ENCODE measurements at places on chromosomes 16 and 17.

DNA sequence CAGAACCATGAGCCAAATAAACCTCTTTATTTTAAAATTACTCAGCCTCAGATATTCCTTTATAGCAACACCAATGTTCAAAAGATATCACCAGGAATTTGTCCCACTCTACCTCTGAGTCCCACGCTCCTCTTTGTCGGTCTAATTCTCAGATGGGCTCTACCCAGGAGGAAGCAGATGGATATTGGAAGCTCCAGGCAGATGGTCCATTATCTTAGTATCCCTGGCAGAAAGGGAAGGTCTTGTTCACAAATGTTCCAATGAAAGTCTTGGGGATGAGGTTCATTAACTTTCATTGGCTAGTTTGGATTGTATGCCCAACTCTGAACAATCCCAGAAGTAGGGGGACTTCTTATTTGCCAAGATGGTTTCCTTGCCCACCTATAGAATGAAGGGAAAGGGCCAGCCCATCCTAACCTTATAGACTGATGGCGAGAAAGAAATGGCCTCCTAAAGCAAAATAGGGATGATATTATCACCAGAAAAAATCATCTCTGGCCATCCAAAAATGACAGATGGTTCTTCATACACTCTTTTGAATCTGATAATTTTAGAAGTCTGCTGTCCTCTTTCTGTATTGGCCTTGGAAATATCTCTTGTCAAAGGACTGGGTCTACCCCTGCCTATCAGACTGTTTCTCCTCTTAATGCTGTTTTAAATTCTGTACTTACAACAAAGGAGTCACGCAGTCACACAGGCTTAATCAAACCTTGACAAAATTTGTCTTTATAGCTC lies 21.3 kb upstream of the ELAC2 start:
- DNase-seq, result no peak

DNA sequence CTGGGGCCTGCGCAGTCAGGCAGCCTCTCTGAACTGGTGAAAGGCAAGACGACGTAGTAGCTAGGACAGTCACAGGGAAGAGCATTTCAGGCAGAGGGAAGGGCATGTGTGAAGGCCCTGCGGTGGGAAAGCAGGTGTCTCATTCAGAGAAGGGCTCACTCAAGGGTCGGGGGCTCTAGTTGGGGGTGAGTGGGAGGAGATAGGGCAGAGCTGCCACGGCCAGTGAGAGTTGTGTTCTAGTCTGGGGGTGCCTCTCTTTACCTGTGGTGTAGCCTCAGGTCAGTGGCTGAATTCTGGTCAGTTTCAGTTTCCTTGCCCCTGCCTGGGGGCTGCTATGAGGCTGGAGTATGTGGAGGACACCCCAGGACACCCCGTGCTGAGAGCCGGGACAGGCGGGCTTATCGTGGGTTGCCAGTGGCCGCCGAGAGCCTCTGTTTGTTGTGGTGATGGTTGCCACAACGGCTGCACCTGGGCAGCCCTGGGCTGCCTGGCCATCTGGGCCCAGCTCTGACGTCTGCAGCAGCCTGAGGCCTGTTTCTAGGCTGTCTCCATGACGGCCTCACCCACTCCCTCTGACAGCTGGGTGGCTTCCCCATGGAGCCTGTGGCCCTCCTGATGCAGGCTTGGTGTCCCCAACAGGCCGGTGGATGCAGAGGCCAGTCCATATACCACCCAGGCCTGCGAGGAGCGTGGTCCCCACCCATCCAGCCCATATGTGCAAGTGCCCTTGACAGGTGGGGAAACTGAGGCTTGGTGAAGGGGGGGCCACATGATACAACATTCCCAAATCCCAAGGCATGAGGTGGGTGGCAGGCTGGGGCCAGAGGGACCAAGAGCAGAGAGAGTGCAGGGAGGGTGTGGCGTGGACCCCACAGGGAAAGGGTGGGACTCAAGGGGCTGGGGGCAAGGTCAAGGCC lies 10.8 kb downstream of the MAP2K3 start:
- DNase-seq, result no peak

- peak; percentile 74 for DNase-seq
Measured at GRCh38 chr16:57377080-57377841, 5.0 kb downstream of the CX3CL1 start.

DNA sequence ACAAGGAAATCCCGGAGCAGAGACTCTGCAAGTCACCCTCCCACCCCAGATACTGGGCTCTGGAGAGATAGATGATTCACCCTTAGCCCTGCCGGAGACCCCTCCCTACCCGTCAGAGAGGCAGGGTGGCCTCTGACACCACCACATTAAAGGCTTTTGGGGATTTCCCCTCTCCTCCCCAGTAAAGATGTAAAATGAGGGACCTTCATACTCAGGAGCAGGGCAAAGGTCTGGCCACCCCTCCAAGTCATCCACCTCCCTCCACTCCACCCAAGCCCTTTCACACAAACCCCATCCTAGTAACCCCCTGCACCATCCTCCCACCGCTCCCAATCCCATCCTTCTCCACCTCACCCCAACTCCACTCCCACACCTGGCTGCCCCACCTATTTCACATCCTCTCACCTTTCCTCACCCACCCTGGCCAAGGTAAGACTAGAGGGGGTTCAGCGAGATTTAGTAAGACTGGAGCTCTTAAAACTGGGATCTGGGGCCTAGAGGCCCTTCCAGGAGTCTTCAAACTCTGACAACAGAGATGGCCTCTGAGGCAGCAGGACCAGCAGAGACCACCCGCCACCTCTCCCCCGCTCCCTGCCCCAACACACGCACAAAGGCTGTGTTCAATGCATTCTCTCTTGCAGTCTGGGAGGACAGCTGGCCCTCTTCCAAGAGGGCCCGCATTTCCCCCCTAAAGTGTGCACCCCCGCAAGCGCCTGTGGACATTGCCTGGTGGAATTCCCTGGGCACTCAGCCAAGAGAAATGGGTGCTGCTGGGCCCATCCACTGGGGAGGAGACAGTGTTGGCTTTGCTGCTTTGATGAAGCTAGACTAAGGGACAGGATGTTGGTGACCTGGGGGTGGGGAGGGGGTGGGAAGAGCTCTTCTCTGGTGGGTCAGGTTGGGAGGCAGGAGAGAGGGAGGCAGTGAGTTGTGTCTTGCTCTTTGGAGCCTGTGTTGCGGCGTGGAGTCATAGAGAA lies 1.1 kb downstream of the ABAT start:
- DNase-seq, result peak; percentile 55

DNA sequence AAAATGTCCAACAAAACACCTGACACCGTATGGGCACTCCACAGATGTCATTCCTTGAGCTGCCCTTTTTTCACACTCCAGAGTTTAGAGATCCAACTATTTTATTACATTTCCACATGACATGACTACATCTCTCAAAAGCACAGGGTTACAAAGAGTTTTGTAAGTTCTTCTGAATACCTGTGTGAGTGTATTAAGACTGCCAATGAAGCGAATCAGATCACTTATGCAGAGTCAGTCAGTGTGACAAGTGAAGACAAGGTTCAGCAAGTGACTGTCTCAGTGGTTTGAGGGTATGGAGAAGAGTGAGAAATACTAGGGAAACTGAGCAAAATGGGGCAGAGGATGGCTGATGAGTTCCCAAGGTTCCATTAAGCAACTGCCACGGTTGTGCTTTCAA lies 8.4 kb downstream of the SDR42E1 start:
- no peak for DNase-seq

DNA sequence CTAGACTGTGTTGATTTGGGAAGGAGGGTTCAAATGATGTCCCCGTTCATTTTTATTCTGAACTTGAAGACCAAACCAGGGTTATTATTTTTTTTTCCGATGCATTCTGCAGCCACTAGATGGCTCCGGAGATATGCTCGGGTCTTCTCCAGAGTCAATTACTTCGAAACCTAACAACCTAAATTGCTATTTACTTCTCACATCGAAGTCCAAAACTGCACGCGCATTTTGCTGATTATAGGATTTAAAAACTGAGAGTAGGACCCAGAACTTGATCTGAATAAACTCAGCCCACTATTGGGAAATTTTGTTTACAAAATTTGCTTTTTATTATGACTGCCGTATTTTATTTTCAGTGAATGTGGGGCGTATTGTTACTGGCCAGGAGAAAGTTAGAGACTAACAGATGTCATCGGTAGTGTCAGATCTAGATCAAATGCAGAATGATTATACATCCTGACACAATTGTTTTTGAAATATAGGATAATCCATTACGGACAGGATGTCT lies 263.8 kb downstream of the HS3ST3A1 start:
- no peak for DNase-seq

DNA sequence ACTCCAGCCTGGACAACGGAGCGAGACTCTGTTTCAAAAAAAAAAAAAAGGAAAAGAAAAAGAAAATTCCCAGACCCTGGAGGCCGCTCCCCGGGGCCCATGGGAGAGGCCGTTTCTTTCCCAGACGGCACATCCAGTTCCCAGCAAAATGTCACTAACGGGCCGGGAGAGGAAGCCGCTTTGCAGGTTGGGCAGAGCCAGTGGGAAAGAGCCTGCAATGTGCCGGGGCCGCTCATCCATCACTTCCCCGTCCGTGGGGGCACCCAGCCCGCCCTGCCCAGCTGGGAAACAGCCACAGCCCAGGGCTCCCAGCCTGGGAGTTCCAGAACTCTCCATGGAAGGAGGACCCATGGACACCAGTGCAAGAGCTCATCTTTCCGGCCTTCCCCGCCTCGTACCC lies 41.8 kb upstream of the PABPN1L start:
- no peak for DNase-seq

DNA sequence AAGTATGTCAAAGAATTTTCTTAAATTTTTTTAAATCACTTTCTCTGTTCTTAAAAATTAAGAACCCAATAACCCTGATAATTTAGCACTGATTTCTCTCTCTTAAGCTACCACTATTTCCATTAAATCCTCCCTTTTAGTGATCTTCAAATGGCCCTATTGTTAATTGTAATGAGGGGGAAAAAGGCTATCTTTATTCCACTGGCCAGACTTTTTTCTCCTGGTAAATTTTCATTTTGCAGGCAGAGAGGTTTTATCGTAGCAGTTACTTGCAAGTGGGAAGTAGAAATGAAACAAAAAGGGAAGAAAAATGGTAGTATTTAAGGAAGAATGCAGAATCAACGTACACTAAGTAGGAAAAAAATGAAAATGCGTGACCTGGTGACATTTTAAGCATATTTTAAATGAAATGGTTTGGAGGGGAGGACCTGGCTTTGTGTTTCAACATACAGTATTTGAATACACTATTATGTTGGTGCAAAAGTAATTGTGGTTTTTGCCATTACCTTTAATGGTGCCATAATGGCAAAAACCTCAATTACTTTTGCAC lies 224.9 kb downstream of the TANC2 start:
- no peak for DNase-seq

DNA sequence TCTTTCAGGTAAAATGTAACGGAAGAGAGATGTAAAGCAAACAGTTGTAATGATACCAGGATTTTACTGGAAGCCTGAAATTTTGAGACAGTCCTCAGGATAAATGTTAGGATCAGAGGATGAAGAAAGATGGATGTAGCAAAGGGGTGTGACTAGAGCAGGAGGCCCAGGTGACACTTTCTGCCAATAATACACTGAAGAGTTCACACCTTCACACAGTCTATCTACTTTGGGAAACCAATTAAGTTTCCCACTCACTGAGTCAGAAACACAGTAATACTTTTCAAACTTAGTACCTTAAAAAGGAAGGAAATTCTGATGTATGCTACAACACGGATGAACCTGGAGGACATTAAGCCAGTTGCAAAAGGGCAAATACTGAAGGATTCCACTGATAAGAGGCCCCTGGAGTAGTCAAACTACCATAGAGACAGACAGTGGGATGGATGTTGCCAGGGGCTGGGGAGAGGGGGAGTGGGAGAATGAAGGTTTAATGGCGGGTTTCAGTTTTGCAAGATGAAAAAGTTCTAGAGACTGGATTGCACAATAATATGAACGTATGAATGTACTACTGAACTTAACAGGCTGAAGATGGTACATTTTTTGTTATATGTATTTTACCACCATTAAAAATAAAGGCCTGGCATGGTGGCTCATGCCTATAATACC lies 62.3 kb downstream of the CYTH1 start:
- DNase-seq, result peak; percentile 63

GRCh38 chr17:69620363-69620762 lies 205.9 kb downstream of the MAP2K6 start:
- no peak for DNase-seq

- DNase-seq, result no peak
Measured at GRCh38 chr17:6761779-6762178, 5.9 kb downstream of the XAF1 start.

- no peak for DNase-seq
Measured at GRCh38 chr16:66146798-66147197, 219.7 kb upstream of the CDH5 start.

GRCh38 chr17:57945996-57946797 lies 9.0 kb downstream of the CUEDC1 start:
- DNase-seq, result no peak

GRCh38 chr17:55161935-55162555 lies 102.7 kb upstream of the HLF start:
- DNase-seq, result no peak

- DNase-seq, result no peak
Measured at GRCh38 chr16:53925107-53925410, 221.1 kb downstream of the FTO start.

DNA sequence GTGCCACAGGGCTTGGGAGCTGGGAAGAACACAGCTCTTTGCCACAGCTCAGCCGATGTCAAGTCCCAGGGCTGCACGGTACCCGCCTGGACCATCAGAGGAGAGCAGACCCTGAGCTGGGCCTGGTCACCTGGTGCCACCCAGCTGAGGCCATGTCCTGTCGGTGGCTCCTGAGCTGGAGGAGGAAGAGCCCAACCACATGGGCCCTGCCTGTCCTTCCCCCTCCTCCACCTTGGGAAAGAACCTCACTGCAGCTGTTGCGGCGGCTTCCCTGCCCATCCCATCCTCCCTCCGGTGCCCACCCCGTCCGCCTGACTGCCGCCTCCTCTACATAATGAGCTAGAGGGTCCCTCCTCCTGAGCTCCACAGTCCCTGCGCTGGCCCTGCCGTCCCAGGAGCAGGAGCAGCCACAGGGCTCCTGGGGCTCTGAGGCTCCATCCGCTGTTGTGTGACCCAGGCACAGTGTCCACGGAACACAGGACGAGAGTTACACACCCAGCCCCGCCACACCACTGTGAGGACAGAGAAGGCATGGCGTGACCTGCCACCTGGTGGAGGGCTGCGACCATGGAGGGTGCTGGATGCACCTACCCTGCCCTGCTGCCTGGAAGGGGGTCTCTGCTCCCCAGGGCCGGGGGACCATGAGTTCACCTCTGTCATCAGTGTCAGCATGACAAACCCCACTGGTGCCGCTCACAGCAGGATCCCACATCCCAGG lies 21.4 kb upstream of the CHMP6 start:
- DNase-seq, result peak; percentile 64

DNA sequence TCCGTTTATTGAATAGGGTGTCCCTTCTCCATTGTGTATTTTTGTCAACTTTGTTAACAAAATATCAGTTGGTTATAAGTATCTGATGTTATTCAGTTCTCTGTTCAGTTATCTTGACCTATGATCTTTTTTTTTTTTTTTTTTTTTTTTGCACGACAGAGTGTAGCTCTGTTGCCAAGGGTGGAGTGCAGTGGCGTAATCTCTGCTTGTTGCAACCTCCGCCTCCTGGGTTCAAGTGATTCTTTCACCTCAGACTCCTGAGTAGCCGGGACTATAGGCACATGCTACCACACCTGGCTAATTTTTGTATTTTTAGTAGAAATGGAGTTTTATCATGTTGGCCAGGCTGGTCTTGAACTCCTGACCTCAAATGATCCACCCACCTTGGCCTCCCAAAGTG lies 215.8 kb downstream of the BCAS3 start:
- no peak for DNase-seq

GRCh38 chr17:50174444-50174843 lies 8.6 kb downstream of the SGCA start:
- no peak for DNase-seq
